ENCODE measurements at places on chromosomes 2 and 18.

DNA sequence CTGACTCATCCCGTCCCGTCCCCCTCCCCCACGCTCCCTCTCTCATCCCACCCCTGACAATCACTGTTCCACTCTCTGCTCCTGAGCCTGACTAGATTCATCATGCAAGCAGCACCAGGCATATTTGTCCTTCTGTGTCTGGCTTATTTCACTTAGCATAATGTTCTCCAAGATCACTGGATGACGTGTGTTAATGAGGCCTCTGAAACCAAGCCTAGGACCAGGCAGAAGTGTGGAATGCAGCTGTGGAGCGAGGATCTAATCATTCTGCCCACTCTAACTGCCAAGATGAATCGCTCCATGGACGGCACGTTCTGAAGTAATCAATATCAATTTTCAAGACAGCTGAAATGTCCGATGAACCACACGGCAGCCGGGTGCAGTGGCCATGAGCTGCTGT lies 122.4 kb upstream of the ZNF236 start:
- DNase-seq = no peak

DNA sequence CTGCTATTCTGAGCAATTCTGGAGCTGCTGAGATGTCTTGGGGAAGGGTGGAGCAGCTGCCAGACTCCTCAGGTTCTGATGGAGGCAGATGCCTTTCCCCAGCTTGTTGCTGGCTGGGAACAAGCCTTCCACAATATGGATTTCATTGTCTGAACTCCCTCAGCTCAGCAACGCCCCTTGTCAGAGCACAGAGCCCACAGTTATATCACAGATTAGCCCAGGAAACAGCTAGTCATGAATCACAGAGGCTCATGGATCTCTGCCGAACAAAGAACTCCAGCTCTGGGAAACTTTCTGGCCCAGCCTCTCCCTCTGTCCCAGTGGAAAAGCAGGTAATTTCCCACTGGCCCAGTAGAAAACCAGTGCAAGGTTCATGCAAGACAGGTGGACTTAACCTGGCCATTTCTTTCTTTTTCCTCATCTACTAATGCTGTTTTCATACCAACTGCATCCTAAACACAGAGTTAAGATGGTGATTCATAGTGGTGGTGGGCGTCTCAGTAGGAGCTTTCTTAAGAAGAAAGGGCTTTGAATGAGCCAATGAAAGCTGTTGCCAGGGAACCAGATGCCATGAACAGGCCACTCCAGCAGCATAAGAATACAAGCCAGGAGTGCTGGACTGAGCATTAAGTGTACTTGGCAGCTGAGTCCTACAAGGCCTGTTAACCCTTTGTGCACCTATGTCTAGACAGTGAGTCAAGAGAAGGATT lies 8.7 kb upstream of the KIAA2012 start:
- no peak for DNase-seq

DNA sequence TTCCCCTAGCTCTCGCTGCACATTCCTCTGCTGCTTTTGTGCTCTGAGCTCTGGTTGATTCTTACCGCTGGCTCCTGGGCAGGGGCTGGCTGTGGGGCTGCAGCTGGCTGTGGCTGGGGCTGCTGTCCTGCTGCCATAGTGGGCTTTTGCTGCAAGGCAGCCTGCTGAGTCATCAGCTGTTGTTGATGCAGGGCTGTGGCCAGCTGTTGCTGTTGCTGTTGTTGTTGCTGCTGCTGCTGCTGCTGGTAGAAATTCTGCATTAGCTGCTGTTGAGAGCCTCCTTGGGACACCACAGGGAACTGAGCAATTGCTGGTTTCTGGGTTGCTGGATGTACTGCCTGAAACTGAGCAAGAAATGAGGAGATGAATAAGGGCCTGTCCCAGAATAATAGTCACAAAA lies 77.2 kb upstream of the NFU1 start:
- no peak for DNase-seq

- peak; percentile 6 for DNase-seq
These were observed 116.4 kb downstream of the NDUFA10 start for GRCh38 chr2:239908744-239909143.

GRCh38 chr2:155266109-155266508 lies 567.6 kb downstream of the KCNJ3 start:
- DNase-seq = no peak

DNA sequence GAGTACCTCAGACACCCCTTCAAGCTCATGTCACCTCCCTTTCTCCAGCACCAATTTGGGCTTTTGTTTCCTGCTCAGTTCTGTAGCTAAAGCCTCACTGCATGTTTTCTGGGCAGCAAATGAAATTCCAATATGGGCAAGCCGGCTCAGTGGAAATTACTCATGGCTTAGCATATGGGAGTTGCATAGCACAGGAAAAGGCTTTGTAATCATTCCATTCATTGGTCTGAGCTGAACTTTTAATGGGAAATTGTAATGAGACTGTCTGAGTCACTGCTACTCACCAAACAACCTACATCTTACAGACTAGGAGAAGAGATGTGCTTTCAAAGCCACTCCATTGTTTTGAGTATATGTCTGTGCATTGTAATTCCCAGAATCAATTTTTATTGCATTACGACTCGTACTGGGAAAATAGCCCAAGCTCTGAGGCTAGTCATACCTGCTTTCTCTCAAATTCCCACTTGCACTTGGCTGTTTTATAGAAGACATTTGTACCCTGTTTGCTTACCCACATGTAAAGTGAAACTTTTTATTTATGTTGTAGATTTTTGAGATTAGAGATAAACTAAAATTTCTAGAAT lies 139.5 kb upstream of the LRATD1 start:
- DNase-seq = no peak

DNA sequence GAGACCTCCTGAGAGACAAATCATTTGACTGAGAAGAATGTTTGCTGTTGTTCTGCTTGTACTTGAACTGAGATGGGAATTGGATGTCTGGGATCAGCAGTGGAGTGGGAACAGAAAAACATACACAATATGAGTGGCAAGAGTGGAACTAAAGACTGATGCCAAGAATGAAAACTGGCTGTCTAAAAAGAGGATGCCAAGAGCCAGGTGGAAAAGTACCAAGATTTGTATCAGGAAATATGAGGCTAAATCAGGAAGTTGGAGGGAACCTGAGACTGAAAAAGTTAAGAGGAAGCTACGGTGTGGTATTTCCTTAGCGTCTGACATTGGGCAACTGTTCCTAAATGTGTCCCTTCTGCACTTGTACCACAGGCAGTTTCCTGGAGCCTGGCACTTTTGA lies 440.9 kb upstream of the CELF4 start:
- DNase-seq = no peak

GRCh38 chr2:179344970-179345369 lies 80.3 kb upstream of the SESTD1 start:
- no peak for DNase-seq

GRCh38 chr18:56921896-56922480 lies 224.9 kb upstream of the BOD1L2 start:
- no peak for DNase-seq

- DNase-seq = no peak
These were observed 62.4 kb downstream of the DGKD start for GRCh38 chr2:233416706-233417105.

DNA sequence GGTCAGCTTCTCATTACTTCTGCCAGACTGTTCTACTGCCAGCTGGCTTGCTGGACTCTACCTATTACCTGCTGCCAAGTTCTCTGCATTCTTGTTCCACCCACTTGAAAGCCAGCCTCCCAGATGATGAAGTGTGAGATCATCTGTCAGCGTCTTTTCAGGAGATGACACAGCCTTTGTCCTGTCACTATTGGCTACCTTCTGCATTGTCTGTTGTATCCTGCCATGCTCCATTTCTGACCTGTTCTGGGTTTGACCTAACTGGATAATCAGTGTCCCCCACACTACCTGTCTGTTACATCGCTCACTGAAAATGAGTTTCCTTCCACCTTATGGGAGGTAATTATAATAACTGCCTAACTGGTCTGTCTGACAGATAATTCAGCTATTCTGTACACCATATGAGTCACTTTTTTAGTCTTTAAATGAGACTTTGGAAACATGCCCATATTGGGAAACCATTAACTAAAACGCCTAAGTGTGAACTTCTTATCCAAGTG lies 520.6 kb downstream of the METTL4 start:
- no peak for DNase-seq

DNA sequence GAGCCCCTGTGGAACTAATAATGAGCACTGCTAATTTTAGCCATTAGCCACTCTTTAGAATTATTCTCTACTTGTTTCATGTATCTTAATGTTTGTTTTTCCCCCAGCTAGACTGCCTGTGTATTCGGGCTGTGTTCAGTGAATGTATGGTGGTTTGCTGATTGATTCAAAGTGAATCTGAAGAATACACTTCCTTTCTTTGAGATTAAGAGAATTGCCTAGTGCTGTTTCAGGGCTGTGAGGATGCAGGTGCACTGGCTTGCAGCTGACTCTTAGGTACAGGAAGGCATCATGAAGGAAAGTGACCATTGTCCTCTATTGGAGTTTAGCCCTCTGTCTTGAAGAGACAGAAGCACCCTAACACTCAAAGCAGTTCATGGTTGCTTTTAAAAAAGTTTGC lies 138.7 kb downstream of the CERS6 start:
- DNase-seq = no peak

GRCh38 chr18:46939337-46939963 lies 22.0 kb downstream of the KATNAL2 start:
- DNase-seq = no peak

- no peak for DNase-seq
These were observed 38.7 kb downstream of the PLEKHB2 start for GRCh38 chr2:131143803-131144202.

GRCh38 chr18:75378376-75379315 lies 48.9 kb downstream of the SMIM21 start:
- DNase-seq = no peak

DNA sequence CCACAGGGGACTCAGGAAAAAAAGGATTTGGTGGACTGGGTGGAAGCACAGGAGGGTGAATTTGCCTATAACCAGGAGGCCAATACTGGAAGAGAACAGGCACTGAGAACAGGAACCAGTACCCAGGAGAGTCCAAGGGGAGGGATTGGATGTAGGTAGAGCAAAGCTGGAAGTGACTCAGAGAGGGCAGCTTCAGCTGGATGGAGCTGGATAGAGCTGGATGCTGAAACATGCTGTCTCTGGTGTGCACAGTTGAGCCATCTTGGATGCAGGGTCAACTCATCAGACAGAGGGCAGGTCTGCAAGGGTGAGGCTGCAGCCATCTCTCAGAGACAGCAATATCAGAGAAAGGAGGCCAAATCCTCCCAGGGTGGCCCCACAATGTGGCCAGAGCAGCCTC lies 134.0 kb downstream of the GALNT14 start:
- DNase-seq = no peak

GRCh38 chr2:72956936-72957335 lies 39.6 kb downstream of the EMX1 start:
- no peak for DNase-seq

DNA sequence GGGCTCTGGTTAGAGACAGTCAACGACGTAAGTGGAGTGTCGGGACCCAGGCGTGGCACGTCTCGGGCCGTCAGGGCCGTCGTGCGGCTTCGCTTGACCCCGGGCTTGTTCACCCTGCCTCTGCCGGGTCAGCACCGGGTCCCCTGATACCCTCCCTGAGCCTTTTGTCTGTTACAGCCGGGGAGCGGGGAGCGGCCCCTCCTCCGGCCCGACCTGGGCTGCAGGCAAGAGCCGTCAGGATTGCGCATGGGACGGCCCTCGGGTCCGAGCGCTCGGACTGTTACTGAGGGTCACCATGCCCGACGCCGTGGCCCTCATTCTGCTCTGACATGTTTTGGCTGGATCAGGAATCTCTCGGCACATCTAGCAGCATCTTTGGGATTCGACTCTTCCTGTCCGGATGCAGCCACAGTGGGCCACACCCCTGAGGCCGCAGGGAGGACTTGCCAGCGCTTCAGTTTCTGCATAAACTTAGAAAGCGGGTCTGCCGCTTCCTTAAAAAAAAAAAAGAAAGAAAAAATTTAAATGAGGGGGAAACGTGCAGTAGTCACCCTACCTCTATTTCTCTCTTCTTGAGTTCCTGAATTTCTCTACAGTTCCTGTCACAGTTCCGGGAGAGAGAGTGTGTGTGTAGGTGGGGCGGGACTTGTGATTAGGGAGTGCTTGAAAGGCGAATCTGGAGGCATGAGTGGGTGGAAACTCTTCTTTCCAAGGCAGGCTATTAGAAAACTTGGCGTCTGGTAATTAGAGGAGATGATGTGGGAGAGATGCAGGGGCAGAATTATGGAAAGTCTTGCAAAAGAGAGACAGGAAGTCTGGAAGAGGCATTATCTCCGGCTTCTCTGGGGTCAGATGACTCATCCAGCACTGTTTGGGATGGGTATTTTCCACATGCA lies 909 bp downstream of the TMEM87B start:
- DNase-seq = peak; percentile 41

DNA sequence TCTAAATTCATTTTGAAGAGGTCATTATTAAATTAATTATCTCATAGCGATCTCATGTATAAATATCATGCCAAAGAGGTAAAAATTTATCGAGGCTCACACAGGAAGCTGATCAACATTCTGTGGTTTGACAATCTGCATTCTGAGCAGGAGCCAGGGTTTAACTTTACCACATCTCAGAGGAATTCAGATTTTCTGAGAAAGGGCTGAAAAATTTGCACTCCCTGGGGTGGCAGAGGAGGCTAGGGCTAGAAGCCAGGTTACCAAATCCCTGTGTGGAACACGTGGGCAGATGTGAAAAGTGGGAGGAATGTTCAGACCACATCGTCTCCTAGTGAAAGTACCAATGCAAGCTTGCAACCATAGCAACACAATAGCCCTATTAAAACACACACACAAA lies 63.5 kb upstream of the CTLA4 start:
- no peak for DNase-seq

- DNase-seq = no peak
These were observed 49.3 kb downstream of the MTERF4 start for GRCh38 chr2:241052677-241053360.

GRCh38 chr2:47771211-47771610 lies 11.7 kb upstream of the MSH6 start:
- no peak for DNase-seq

DNA sequence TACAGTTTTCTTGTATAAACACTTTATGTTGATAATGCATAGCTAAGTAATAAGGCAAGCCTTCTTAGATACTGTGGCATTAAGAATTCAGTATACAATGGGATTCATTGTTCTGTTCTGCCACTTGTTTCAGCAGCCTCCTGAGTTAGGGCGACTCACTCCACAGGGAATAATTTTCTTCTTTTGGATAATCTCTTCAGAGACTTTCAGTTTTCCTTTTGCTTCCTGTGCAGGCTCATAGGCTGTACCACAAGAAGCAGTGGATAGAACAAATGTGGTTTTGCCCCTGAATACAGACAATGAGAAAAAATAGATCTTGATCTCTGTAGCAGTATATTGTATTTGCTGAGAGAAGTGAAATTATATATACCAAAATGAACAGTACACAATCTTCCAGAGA lies 298.0 kb downstream of the ZNF407 start:
- DNase-seq = no peak

DNA sequence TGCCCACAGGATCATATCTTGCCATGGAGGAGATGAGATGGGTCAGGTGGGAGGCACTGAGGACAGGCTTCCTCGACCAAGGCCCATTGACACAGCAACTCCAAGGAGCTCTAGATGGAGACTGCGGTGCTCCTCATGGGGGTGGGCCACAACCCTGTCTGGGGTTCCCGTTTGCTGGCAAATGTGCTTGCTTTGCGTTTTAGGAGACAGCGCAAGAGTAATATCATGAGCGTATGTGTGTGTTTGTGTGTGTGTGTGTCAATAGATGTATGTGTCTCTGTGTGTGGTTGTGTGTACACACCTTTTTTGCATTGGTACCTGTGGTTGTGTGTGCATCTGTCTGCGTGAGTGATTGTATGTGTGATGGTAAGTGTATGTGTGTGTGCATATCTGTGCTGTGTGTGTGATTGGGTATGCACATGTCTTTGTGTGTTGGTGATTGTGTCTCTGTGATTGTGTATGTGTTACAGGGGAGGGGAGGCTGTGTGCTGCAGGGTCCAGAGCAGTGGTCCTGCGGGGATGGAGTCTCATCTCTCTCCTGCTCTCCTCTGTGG lies 4.4 kb downstream of the FBLN7 start:
- DNase-seq = no peak
